ENCODE measurements at places on chromosomes 5 and 9.
A peak's percentile ranks its signal among the peaks of the same experiment; 100 is the strongest.

GRCh38 chr5:102959055-102959454 is 160.9 kb downstream of the GIN1 start:
- peak; percentile 95 for DNase-seq

DNA sequence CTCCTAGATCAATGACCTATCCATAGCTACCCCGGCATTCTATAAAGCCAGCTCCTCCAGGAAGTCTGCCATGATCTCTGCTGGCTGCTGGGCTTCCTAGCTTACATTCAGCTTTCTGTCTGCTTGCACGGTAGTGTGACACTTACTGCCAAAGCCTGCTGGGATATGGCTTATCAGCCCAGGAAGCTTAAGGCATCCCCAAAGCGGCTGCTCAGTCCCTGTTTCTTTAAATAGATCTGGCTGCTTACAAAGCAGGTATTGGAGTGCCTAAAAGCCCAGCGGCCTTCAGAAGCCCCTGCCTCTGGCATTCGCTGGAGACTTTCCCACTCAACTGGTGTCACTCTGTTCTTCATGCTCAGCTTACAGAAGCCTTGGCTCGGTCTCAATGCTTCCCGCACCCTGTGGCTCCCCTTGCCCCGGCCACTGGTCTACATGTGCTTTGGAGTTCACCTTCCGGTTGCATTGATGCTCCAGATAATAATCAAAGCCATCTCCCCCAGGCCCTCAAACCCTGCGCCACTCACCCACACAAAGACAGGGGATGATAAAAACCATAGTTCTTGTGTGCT is 31.3 kb upstream of the STRBP start:
- no peak for DNase-seq

DNA sequence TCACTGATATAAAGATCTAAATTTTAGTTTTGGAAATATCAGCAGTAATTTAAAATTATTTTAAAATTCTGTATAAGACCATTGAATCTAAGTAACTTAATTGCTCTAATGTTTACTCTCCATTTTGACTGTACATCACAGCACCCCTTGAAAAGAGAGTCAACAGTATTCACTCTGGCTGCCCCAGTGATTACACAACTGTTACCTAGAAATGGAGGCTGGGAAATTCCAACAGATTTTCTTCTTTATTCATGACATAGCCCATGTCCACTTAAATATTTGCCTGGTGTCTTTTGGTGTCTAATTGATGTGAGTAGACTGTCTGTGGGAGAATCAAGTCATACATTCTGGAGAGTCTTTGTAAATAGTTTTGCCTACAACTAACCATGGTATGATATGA is 301.8 kb upstream of the CDH6 start:
- DNase-seq = no peak

DNA sequence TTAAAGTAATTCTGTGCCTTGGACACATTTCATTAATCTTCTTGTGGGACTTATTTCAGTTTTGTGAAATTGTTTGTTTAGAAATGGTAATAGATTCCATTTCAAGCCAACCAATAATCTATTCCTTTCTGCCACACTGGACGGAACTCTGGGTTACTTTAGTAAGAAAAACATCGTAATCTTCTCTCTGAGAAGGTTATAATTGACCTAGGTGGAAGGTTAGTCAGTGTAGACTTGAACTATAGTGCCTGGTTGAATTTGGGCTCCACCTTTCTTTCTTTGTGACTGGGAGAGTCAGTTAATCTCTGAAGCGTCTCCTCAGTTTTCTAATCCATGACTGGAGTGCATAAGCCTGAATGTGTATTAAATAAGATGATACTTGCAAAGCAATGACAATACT is 89.7 kb upstream of the PRLR start:
- DNase-seq = no peak

GRCh38 chr5:128988476-128988875 is 23.2 kb downstream of the SLC27A6 start:
- no peak for DNase-seq

- no peak for DNase-seq
These were observed 30.4 kb downstream of the C9orf57 start for GRCh38 chr9:72029986-72030385.

GRCh38 chr5:10441992-10442435 is 335 bp downstream of the ROPN1L start:
- no peak for DNase-seq

GRCh38 chr5:111942201-111942600 is 185.2 kb upstream of the NREP start:
- no peak for DNase-seq

- no peak for DNase-seq
These were observed 24.7 kb downstream of the DAP start for GRCh38 chr5:10736354-10736753.

GRCh38 chr9:123168586-123168985 is 99.8 kb downstream of the STRBP start:
- no peak for DNase-seq
